Stimulated activated CD4-positive, alpha-beta T cell treated with anti-CD3 and anti-CD28 coated beads, Interleukin-4, amount 100 ng/mL, for 4 hours (primary cell): ENCODE measurements at places on chromosomes 5 and 9.

DNA sequence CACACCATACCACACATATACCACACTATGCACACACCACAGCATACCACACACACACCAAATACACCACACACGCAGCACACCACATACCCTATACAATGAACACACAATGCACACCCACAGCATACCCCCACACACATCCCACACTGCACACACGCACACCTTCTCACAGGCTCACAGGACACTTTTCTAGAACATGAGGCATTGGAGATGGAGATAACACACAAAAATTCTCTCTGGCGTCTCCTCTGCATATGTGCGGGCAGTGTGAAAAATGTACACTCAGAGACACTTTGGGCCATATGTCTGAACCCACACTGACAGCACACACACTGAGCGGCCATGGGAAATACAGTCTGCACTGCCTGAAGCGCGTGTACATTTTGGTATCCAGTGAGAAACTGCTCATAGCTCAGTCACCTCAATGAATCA lies 278.1 kb downstream of the GADD45G start:
- DNase-seq, result no peak

DNA sequence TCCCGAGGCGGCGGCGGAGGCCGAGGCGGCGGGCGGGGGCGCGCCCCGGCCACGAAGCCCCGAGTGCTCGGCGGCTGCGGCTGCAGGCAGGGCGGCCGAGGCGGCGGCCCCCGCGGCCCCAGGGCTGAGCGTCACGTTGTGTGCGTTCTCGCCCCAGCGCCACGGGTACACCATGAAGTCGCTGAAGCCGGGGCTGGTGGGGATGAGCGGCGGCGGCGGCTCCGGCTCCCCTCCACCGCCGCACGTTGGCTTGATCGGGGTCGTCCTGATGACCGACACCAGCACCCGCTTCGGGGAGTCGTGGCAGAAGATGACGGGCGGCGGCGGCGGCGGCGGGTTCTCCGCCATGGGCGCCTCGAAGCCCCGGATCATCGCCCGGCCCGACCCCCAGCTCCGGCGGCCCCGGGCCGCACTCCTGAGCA lies 498 bp downstream of the ZNF367 start:
- DNase-seq, result no peak

- DNase-seq, result no peak
Observed at GRCh38 chr9:98784831-98785806, 11.2 kb downstream of the ANKS6 start.

- DNase-seq, result no peak
Observed at GRCh38 chr5:160665460-160665859, 186.6 kb downstream of the ATP10B start.

DNA sequence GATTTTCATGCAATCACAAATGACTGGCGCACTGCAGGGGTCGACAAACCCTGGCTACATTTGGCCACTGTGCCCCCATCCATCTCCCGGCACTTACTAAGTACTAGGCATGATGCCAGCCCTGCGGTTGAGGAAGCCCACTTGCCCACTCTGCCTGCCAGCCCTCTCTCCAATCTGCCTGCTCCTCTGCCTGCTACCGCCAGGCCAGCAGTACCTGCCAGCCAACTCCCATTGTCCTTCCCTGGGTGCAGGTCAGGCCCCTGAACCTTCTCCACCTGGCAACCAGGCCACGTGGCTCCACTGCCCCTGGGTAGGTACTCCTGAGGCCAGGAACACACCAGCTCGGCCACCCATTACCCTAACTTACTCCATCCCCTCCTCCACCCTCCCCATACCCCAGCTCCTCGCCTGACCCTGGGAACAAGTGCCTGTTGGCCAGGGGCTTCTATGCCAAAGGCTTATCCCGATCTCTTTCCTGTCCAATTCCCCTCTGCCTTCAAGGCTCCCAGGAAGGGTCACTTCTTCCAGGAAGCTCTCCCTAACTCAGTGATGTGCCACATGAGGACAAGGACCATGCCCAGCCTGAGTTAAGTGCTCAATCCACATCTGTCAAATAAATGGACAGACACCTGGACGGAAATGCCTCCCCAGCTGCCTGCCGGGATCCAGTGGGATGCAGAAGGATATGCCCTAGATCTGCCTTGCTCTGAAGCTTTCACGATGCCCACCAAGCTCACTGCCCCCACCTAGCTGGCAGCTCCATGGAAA lies 6.6 kb downstream of the EEIG1 start:
- DNase-seq, result no peak

GRCh38 chr9:69136779-69137178 lies 37.3 kb upstream of the TJP2 start:
- DNase-seq, result no peak

DNA sequence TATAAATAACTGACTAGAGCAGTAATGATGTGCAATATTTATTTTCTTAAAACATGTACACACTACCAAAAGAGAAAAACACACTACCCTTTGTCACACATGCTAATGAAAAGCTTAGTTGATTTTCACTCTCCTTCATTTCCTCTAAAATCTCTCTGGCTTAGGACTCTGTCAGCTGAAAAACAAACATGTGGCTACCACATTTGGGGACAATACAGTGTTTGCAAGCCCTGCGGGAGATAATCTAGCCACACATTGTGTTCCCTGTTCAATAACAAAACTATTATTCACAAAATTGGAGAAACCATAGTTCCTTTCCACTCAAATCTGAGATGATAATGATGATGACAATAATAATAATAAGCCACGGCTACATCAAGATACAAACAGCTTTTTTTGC lies 3.5 kb upstream of the LOX start:
- no peak for DNase-seq

DNA sequence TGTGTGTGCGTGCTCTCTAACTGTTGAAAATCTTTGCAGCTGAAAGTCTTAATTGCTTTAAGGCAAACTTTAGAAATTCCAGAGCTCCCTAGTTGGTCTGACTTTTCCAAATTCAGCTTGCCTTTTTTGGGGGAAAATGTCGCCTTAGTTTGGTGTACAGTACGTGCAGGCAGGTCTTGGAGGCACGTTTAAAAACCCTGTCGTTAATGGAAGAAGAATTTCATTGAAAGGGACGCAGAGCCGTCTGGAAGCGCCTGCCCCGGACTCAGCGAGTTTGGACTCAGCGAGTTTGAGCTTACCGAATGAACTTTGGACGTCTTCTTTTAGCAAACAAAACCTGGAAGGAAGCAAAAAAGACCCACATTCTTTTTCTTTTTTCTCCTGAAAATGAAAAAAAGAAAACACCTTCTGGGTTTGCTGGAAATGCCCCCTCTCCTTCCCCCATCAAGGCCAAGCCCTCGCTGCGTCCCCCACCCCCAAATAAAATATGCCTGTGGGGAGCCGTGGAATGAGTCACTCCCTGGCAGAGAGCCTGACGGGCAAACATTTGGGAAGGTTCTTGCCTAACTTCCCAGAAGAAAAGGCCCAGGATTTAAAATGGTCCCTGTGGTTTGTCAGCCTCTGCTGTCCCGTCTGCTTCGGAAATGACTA lies 1.5 kb downstream of the NEK6 start:
- no peak for DNase-seq

- DNase-seq, result no peak
Observed at GRCh38 chr9:116546711-116547581, 140.2 kb upstream of the TRIM32 start.

- DNase-seq, result no peak
Observed at GRCh38 chr5:107607671-107608345, 62.9 kb downstream of the EFNA5 start.

GRCh38 chr9:133786371-133786753 lies 48.2 kb upstream of the SARDH start:
- no peak for DNase-seq

GRCh38 chr5:73999297-73999696 lies 373.3 kb downstream of the ARHGEF28 start:
- no peak for DNase-seq

DNA sequence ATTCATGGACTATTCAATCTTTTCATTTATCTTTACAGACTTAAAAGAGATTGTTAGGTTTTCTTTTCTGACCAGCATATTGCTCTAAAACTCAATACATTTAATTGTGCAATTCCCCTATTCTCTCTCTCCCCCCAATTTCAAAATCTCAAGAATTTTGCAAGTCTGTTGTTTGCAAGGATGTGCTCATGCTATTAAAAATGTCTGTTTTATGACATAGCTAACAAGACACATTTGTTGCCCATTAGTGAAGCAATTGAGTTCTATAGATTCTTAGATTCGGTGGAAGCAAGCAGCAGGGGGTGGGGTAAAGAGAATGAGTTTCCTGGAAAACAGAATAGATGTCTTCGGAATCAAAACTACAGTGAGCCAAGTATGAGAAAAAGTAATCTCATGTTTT lies 8.5 kb upstream of the CSNK1A1 start:
- DNase-seq, result no peak

GRCh38 chr5:158722940-158723339 lies 376.8 kb downstream of the EBF1 start:
- DNase-seq, result no peak

DNA sequence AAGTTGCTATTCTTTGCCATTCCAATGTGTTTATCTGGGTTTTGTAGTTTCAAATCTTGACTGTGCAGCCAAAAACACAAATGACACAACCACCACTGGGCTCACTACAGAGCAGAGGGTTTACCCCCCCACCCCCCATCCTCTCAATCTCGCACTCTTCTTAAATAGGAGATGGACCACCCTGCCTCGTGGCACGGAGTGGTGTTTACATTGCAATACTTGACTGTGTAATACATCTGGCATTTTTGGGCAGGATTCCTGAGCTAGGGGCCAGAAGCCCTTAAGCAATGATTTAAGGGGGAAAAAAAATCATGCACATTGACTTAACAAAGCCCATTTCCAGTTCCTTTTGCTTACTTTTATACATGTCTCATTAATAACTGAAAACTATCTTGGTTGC lies 19.0 kb downstream of the PTCH1 start:
- no peak for DNase-seq

DNA sequence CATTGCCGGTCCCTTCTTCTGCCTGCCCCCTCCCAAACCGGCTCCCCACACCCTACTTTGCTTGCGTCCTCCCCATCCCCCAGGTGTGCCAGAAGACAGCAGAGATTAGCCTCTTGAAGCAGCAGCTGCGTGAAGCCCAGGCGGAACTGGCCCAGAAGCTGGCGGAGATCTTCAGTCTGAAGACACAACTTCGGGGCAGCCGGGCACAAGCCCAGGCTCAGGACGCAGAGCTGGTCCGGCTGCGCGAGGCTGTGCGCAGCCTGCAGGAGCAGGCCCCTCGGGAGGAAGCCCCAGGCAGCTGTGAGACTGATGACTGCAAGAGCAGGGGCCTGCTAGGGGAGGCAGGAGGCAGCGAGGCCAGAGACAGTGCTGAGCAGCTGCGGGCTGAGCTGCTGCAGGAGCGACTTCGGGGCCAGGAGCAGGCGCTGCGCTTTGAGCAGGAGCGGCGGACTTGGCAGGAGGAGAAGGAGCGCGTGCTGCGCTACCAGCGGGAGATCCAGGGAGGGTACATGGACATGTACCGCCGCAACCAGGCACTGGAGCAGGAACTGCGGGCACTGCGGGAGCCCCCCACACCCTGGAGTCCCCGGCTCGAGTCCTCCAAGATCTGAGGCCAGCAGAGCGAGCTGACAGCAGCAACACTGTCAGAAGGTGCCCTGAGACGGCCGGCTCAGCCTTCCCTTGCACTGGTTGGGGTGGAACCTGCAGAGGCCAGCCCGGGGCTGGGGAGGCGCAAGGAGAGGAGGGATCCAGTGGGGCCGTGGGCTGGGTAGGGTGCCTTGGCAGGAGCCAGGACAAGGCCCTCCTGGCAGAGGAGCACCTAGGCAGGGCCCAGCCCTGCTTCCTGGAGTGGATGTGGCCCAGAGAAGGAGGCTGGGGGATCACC lies 8.3 kb downstream of the N4BP3 start:
- no peak for DNase-seq

DNA sequence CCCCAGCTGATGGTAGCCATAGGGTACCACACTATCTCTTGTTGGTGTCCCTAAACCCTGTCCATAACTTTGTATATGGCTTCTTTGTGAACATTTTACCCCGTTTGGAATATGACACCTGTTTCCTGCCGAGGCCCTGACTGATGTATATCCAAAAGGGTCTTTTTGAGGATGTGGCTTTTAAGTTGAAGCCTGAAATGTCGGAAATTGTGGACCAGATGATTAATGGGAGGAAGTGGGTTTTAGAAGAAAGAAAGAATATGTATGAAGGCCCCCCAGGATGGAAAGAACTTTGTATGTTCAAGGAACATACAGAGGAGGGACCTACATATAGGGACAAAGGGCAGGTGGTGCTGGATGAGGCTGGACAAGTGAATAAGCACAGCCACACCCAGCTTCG lies 16.7 kb upstream of the TNFSF8 start:
- DNase-seq, result no peak

DNA sequence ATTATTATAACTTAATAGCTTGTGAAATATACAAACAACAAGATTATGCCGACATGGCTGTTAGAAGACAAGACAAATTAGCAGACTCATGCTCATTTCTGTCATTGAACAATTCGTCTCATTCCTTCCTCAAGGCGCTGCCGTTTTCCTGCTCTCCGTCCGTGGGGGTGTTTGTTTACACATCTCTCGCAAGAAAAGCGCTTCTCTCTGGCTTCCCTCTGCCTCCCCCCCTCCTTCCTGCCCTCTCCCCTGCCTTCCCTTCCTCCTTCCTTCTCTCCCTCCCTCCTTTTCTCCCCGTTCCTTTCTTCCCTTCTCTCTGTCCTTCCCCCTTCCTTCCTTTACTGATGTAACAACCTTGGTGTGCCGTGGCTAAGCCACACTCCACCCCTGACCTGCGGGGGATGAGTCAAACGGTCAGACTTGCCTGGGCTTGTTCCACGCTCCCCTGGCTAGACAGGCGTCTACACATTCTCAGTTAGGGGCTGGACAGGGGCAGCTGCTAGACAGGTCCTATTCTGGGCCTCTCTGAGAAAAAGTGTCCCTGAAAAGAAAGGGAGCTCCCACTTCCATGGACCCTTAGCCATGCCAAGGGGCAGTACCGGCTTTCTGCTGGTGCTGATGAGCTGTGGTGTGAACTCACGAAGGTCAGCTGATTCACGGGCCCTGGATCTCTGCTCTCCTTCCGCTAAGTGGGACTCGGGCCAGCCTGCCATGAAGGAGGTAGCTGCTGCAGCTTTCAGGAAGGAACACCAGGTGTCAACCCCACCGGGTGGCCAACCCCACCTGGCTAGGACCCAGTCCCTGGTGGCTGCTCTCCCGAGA lies 32.0 kb upstream of the SPTLC1 start:
- DNase-seq, result no peak

- DNase-seq, result no peak
Observed at GRCh38 chr9:131620764-131621520, 75.6 kb downstream of the PRRT1B start.

DNA sequence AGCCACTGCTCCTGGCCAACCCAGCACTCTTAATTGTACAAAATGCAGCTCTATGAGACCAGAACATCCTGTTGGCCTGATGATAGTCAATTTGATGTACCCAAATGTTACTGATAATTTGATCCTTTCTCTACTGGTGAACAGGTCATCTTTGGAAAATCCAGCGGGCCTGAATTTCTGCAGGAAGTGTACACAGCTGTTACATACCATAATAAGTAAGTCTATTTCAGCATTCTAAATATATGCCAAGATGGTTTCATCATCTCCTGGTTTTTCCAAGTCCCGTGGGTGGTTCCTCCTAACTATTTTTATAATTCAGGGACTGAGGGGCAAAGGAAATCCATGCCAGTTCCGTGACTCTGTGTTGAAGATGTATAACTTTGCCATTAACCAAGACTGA lies 155.4 kb downstream of the DOCK8 start:
- DNase-seq, result no peak
